ENCODE measurements at places on chromosomes 4 and X.

- no peak for DNase-seq
These were observed 2.1 kb downstream of the SEPTIN11 start for GRCh38 chr4:76951672-76952010.

DNA sequence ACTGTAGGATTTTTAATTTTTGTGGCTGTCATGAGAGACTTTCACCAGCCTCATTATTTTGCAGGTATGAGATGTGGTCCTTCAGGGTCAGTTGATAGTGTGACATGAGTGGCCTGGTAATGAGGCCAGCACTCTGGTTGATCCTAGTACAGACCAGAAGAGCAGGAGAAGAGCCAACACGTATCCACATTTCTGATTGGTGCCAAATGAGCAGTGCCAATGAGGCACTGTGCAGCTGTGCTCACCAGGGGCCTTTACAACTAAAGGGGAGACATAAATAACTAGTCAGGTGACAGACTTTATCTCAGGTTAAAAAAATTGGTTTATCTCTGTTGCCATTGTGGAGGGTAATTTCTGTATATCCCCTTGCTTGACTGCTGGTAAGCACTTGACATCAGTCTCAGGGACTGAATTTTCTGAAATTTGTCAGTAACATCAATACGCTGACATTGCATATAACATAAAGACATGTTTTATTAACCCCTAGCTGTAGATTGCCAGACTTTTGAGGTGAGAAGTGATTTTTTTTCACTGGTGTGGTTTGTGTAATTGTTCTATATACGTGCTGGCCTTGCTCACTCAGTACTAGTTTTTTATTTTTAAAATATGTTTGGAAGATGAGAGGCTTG, 101.2 kb downstream of the AFF1 start:
- no peak for DNase-seq

GRCh38 chr4:181677201-181677600, 566.0 kb upstream of the TENM3 start:
- no peak for DNase-seq

DNA sequence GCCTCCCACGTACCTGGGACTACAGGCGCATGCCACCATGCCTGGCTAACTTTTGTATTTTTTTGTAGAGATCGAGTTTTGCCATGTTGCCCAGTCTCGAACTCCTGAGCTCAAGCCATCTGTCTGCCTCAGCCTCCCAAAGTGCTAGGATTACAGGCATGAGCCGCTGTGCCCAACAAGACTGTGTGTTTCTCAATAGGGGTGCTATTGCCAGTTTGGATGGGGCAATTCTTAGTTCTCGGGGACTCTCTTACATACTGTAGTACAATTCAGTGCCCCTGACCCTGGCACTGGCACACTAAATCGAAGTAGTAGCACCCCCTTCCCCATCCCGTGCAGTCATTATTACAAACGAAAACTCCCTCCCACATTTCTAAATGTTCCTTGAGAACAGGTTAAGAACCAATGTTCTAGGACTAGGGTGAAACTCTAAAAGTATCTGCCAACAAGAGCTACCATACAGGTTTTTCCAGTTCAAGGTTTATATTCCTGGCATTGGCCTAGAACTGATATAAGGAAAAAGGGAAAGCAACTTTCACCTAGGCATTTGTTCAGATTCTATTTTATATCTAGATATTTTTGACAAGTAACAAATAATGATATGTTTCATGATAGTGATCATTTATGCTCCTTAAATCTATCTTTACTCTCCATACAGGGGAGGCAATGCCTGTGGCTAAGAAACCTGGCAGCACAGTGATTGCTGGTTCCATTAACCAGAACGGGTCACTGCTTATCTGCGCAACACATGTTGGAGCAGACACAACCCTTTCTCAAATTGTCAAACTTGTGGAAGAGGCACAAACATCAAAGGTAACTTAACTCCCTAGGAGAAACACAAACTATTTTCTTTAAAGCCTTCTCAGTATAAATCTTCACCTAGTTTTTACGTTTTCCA, 50.4 kb upstream of the PGAM4 start:
- no peak for DNase-seq

- no peak for DNase-seq
These were observed 656.7 kb upstream of the NDST4 start for GRCh38 chr4:115770046-115770543.

- no peak for DNase-seq
These were observed 76.2 kb upstream of the GRXCR1 start for GRCh38 chr4:42816189-42816879.

DNA sequence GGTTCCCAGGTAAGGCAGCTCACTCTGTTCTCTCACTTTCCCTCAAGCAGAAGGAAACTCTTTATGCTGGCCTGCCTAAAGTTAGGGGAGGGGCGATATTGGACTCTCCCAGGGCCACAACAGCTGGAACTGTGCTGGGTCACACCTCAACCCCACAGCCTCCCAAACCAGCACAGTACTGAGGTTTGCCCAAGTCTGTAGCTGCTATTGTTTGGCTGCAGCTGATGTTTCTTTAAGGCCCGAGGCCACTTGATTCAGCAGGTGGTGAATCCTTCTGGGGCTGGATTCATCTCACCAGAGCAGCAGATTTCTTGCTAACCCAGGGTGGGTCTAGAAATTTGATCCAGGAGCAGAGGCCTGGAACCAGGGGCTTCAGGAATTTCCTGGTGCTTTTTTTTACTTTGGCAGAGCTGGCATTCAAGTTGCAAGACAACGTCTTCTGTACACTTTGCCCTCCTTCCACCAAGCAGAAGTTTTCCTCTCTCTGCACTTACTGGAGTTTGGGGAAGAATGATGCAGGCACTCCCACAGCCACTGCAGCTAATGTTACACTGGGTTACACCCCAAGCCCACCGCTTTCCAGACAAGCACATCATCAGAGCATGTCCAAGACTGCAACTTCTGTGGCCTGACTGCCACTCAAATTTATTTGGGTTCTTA, 544.7 kb upstream of the NDST4 start:
- DNase-seq: no peak

Data from stimulated activated CD4-positive, alpha-beta T cell treated with anti-CD3 and anti-CD28 coated beads, Interleukin-15, amount 100 ng/mL, for 48 hours (primary cell).